Activated naive CD4-positive, alpha-beta T cell treated with anti-CD3 and anti-CD28 coated beads, Interleukin-2, amount 50 U/mL, for 72 hours (primary cell): ENCODE measurements at places on chromosomes 1 and 21. TPM values are rescaled to one million over a fixed set of nuclear protein-coding genes. Genes with fewer than 3 reads are reported as not detected.

IRF6 gene
- 1.8 TPM for total RNA-seq

PLA2G2C gene
- total RNA-seq: 0.58 TPM

VSIG8 gene
- total RNA-seq: 0.18 TPM

COL11A1 gene
- not detected for total RNA-seq

CR1 gene
- 0.08 TPM for total RNA-seq

SLAMF9 gene
- not detected for total RNA-seq

PGLYRP3 gene
- total RNA-seq: not detected

AMY1B gene
- total RNA-seq: not detected

NTMT2 gene
- total RNA-seq: not detected

NCF2 gene
- total RNA-seq: 4.3 TPM

DYNLT5 gene
- total RNA-seq: not detected

COL9A2 gene
- 9.6 TPM for total RNA-seq
